Vagina (tissue), 2 donors: ENCODE measurements at places on chromosomes 1 and 21. TPM values are rescaled to one million over a fixed set of nuclear protein-coding genes. Genes with fewer than 3 reads are reported as not detected.

DNA sequence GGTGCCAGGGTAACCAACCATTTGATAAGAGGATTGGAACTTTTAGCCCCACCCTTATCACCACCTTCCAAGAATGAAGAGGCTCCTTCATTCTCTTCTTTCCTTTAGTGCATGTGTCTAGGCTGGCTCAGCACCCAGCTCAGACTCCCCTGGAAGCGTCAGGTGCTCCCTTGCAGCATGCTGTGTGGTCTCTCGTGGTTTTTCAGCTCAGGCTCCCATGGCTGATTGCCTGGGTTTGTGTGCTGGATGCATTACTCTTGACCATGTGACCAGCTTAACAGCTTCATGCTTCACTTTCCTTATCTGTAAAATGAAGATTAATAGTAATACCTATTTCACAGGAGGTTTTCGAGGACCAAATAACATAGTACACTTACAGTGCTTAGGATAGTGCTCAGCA lies 198.4 kb downstream of the HHAT start:
- no peaks in the 10 kb centered on the region for H3K36me3 ChIP-seq
- no peaks in the 10 kb centered on the region for H3K4me1 ChIP-seq
- DNase-seq: no peak
- H3K27me3 ChIP-seq: no peaks in the 10 kb centered on the region

Gene OR14K1
- 1.5 TPM for total RNA-seq

- H3K4me3 ChIP-seq: no peak overlapping the region
- no peaks in the 10 kb centered on the region for H3K27me3 ChIP-seq
- no peaks in the 10 kb centered on the region for H3K36me3 ChIP-seq
- no peak for DNase-seq
Measured at GRCh38 chr1:83016354-83016849, 982.5 kb downstream of the TTLL7 start.

GRCh38 chr1:13753636-13754402 lies 53.8 kb downstream of the PRDM2 start:
- H3K4me1 ChIP-seq: peaks cover 88% of the 10 kb centered on the region
- no peak overlapping the region for H3K27ac ChIP-seq
- no peak for DNase-seq
- H3K36me3 ChIP-seq: no peaks in the 10 kb centered on the region

DNA sequence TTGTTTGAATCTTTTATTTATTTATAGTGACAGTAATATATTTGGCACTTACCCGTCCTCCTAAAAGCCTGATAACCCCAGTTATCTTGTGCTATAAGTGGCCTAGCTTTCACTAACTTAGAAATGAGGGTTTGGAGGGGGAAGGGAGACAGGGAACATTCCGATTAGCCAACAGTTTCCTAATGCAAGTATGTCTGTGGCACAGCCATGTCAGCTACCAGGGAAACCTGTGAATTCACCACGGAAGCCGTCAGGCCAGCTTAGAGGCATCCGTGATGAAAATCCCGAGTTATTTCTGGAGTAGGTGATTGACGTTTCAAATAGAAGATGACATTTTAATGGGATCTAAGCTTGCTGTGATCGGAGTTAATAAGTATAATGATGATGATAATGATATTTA lies 39.4 kb upstream of the BCL10 start:
- no peaks in the 10 kb centered on the region for H3K27me3 ChIP-seq
- H3K27ac ChIP-seq: no peak overlapping the region
- H3K4me3 ChIP-seq: no peak overlapping the region
- DNase-seq: no peak
- no peaks in the 10 kb centered on the region for H3K36me3 ChIP-seq
